Activated naive CD4-positive, alpha-beta T cell treated with anti-CD3 and anti-CD28 coated beads, Interleukin-2, amount 50 U/mL, for 16 hours (primary cell): ENCODE measurements at places on chromosomes 11 and 22.

DNA sequence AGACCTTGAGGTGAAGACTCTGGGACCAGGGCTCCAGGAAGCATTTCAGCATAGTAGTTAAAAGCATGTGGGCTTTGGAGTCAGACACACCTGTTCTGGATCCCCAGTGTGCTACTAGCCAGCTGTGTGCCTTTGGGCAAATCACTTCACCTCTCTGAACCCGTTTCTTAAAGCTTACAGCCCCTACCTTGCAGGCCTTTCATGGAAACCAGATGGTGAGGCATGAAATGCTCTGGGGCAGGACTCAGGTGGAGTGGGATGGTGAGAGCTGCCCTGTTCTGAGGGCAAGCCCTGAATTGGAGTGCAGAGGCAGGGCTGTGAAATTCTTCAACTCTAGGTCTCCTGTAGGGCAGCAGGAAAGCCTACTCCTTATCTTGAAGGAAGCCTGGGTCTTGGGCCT, 10.5 kb downstream of the UCP2 start:
- DNase-seq, result no peak

DNA sequence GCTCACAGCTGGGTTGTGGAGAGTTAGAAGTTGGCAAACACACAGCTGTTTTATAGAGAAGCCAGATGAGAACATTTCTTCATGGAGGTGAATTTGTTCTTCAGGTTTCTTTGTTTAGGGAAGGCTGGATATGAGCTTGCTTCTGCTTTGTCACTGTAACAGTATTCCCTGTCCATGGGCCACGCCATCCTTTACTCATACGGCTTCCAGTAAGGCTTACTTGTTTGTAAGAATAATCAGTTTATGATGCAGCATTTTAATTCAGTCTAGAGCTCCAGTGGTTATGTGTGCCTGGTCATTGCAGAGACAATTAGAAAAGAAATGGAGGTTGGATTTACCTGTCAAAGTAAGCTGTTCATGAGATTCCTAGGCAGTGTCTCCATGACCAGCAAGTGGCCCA, 131.8 kb downstream of the TRIM44 start:
- no peak for DNase-seq

GRCh38 chr11:18776324-18776723, 15.3 kb downstream of the PTPN5 start:
- no peak for DNase-seq

DNA sequence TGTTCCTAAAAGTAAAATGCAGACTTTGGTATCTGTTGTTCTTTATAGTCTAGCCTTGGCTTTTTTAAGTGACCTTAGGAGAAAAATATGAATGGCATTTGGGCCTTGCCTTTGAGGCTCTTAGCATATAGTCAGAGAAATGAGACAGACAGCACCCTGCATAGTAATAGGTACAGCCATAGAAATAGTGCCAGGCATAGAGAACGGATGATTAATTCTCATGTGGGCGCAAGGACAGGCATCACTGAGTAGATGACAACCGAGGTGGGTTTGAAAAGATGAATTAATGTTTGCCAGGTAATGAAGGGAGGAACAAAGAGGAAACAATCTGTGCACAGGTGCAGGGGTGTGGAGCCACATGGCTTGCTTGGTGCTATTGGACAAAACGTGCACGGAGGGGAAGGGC, 90.5 kb downstream of the BMAL1 start:
- no peak for DNase-seq

- no peak for DNase-seq
Measured at GRCh38 chr11:131579932-131580387, 209.5 kb downstream of the NTM start.

DNA sequence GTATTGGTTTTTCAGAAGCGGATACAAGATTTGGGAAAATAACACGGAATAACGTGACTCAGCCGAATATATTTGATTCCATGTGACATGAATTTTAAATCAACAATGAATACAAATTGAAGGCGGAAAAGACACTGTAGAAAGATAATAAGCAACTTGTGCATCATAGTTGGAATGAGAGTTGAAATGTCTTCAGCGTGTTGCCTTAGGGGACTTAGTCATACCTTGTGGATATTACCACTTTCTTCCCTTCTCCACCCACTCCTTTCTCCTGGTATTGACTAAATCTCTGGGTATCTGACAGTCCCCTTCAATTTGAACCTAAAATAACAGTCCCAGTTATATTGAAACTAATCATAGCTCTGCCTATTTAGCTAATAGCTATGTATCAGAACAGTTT, 2373.1 kb upstream of the RAG2 start:
- DNase-seq, result no peak

DNA sequence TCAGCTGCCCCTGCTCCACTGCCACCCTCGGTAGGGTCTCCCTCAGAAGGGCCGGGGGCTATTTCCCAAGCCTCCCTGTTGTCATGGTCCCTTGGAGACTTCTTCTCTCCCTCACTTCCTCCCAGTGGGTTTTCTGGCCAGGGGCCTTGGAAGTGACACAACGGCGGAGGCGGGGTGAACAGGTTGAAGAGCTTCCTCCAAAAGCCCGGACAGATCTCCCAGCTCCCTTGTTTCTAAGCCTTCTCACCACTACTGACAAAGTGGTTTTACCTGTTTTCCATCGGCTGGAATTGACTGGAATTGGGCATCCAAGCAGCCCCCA, 14.5 kb downstream of the MYH9 start:
- DNase-seq, result no peak

DNA sequence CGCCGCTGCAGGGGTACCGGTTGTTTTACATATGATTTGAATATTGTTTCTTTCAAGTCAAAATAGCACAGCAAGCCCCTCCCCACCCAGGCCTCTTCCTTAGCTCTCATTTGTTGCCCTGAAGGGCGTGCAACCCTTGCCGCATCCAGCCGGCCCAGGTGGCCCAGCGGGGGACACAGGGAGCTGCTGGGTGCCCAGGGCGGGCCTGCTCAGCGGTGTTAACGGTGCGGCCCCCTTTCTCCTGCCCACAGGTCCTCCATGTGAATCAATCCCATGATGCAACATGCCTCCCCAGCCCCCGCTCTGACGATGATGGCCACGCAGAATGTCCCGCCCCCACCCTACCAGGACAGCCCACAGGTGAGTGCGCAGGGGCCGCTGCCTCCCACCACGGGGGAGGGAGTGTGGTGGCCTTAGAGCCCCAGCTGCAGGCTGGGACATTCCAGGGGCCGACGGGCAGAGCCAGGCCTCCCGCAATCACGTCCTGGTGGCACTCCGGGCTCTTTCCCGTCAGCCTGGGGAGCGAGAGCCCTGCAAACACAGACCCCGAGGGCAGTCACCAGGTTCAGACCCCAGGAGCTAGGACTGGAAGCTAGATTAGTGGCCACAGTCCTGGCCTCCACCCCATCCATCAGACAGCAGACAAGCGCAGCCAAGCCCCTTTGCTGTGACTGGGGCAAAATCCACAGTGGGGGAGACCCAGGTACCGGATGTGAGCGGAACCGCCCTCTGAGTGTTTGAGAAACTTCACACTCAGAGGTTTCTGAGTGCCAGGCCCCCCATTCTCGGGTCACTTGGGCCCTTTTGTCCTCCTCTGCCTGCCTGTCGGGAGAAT, 144.8 kb downstream of the FEZ1 start:
- no peak for DNase-seq

DNA sequence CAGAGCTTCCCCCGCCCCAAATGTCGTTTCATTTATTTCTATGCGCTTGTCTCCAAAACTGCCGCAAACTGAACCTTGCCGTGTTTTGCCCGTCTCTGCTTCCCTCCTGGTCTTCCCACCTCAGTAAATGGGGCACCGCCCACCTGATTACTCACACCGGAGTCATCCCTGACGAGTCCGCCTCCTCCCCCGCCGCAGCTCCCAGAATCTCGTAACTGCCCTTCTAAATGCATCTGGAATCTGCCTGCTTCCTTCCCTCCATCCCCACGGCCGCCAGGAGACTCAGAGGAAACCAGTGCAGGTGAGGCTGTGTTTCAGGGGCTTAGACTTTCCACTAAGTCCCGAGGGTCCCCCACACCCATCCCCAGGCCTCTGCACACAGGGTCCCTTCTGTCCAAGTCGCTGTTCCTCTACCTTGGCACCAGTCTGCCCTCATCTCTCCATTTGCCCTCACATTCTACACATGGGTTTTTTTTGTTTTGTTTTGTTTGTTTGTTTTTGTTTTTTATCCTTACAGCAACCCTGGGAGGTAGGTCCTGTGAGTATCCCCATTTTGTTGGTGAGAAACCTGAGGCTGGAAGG, 62.6 kb upstream of the PHF21B start:
- no peak for DNase-seq

DNA sequence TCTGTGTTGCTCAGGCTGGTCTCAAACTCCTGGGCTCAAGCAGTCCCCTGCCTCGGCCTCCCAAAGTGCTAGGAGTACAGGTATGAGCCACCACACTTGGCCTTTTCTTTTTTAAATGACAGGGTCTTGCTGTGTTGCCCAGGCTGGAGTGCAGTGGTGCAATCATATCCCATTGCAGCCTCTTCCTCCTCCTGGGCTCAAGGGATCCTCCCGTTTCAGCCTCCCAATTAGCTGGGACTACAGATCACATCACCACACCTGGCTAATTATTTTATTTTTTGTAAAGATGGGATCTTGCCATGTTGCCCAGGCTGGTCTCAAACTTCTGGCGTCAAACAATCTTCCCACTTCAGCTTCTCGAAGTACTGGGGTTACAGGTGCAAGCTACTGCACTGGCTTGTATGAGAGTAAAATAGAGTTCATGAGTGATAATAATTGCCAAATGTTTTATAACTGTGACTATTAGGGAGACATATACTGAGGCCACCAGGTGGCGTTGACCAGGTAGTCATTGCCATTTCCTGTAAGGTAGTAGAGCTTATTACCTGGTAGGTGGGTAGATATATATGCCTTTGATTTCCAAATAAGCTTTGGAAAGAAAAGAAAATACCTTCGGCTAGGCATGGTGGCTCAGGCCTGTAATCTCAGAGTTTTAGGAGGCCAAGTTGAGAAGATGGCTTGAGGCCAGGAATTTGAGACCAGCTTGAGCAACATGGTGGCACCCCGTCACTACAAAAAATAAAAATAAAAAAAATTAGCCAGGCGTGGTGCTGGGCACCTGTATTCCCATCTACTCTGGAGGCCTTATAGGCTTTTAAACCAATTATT, 5.4 kb downstream of the FDX1 start:
- no peak for DNase-seq

DNA sequence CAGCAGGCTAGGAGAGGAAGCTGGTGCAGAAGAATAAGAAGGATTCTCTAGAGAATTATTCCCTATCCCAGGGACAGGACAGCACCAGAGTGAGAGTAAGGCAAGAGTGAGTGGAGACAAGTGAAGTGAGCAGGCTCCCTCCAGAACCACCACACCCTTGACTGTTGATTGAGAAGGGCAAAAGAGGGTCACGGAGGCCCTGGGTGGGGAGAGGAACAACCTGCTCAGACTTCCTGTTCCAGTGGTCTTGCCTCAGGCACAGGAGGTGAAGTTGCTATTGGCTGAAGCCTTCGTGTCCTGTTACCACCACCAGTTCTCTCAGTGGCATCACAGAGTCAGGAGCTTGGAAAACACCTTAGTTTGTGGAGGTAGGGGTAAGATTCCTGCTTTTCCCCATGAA, 51.7 kb upstream of the CCDC89 start:
- DNase-seq, result no peak
